ENCODE measurements at places on chromosomes 5 and 9.

DNA sequence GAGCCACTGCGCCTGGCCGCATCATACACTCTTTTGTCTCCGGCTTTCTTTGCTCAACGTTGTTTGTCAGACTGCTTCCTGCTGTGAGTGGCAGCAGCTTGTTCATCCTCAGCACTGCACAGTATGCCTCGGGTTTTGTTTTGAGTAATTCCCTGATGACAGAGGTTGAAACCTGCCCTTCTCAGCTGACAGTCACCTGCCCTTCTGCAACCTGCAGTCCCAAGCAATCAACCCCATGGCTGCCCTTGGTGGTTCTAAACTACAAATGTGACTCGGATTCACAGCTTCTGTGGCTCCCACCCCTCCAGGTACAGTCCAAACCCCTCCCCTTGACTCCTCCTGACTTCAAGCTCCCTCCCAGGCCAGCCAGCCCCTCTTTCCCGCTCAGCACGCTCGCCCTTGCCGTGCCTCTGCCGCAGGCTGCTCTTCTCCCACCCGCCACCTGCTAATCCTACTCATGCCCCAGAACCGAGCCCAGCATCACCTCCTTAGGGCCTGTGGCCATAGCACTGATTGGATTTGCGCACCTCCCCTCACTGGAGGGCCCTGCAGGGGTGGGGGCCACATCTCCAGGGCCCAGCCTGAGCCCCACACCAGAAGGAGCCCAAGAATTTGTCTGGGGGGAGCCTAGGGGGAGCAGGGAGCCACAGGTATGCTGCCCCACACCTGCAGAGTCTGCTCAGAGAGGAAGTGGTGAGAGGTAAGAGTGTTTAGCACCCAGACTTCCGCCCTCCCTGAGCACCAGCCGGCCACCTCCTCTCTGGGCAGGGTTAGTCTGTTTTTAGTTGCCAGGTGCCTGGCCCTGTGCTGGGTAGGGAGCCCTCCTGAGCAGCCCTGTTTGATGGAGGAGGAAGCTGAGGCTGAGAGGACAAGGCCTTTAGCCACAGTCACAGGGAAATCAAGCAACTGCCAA is 10.1 kb downstream of the EEIG1 start:
- no peak for DNase-seq

- no peak for DNase-seq
Measured at GRCh38 chr5:19047277-19047676, 940.7 kb downstream of the CDH18 start.

DNA sequence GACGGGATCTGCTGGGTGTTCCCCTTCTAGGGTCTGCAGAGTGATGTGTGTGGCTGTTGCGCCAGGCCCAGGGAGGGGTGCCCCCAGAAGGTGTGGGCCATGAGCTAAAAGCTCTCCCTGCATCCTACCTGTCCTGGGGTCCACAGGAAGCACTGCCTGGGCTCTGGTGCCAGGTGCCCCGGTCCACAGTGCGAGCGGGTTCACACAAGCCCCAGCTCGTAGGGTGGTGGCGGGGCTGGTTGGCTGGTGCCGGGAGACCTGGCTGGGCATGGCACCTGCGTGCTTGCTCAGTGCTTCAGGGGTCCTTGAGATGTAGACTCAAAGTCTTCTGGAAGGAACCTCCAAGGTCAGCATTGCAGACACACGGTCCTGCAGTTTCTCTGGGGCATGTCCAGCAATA is 25.5 kb downstream of the ASS1 start:
- no peak for DNase-seq

- DNase-seq: no peak
Measured at GRCh38 chr9:105957830-105958229, 263.5 kb downstream of the TMEM38B start.

DNA sequence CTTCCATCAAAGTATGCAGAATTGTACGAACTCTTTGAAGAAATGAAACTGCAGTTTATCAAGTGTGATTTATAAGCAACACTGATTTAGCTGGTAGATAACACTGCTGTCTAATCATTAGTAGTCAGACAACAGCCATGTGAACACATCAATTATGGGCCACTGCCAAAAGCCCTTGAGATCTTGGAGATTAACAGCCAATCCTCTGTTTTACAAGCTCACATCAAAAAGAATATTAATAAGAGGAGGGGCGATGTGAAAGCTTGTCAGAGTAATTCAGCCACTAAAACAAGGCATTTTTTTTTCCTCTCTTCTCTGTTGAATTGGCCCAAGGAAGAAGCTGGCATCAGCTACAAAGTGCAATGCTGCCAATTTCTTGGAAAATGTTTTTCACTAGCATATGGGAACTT is 28.1 kb downstream of the ZNF608 start:
- no peak for DNase-seq

- DNase-seq: no peak
Measured at GRCh38 chr5:117475919-117476318, 901.3 kb upstream of the SEMA6A start.

DNA sequence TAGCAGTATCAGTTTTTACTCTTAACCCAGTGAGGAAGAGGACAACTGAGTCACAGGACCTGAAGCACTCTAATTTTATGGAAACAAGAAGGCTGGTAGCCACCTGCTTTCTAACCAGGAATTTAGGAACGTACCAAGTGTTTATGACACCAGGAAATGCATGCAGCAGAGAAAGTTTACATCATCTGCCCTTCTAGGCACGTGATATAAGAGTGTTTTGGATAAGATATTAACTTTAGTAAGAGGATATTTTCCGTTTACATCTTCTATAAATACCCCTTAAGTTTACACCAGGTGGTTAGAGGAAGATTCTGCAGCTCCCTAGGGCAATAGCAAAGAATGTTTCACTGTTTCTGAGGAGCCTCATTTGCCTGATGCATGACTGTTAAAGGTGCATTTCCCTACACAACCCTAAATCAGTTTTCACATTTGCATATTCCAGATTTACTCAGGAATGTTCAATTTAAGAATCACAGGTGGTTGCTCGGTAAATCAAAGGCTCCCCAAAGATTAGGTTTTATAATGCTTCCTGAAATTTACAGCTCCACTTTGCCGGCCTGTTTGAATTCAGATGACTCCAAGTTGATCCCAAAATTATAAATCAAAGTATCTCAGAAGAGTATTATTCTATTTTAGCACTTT is 1.8 kb downstream of the TSC1 start:
- no peak for DNase-seq

DNA sequence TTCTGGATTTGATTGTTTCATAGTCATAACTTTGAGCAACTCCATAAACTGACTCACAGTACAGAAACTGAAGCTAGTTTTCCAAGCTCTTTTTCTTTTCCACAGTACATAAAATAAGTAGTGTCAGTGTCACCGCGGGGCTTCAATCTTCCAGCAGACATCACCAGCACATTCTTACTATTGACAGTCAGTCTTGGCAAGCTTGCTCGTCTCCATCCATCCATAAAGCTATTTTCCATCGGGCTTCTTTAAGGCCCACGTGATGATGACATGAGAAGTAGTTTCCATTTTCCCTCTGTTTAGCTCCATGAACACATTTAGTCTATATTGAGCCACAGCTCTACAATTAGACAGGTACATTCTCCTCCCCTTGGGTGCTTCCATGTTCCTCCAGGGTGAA is 443.4 kb downstream of the KDM4C start:
- DNase-seq: no peak

GRCh38 chr5:67483453-67484030 is 286.9 kb upstream of the CD180 start:
- no peak for DNase-seq

DNA sequence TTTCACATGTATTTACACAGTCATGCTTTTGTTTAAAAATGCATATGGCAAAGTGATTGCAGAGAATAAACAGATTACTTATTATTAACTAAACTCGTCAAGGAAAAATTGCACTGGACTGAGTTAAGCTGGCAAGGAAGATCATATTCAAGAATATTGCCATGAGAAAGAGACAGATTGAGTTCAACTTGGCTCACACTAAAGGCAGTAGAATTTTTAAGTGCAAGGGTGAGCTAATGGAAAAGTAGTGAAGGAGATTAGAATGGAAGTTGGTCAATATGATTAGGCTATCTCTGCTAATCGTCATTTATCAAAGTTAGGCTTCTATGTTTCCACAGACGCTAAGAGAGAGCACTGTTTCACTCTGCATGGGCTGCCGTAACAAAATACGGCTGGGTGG is 557.6 kb downstream of the PRR16 start:
- no peak for DNase-seq

DNA sequence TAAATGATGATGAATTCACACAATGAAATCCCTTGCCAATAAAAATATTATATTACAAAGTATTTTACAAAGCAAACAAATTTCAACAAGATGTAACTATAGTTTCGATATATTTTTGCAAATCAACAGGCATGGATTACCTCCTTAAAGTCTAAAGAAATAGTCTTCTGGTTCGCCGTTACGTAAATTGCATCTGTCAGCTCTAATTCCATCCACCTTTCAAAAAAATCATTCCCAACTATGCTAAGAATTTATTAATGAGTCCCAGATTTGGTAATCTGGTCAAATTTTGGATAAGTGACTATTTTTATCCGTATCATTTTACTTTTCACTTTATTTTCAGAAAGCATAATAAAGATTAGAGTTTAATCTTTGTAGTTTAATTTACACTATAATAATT is 1984.9 kb downstream of the EFNA5 start:
- DNase-seq: no peak

DNA sequence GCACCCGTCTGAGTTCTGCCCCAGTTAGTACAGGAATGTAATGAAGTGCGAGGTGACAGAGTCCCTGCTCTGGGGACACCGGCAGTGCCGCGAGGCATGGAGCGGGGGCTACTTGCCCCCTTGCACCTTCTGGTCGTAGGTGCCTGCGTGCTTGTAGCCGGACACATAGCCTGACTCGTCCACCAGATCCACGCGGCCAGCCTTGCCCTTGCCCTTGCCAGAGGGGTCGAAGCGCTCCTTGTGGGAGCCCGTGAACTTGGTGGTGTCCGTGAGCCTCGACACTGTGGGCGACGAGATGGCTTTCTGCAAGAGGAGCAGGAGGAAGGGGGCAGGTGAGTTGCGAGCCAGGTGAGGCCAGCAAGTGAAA is 28.2 kb downstream of the TPPP start:
- no peak for DNase-seq

DNA sequence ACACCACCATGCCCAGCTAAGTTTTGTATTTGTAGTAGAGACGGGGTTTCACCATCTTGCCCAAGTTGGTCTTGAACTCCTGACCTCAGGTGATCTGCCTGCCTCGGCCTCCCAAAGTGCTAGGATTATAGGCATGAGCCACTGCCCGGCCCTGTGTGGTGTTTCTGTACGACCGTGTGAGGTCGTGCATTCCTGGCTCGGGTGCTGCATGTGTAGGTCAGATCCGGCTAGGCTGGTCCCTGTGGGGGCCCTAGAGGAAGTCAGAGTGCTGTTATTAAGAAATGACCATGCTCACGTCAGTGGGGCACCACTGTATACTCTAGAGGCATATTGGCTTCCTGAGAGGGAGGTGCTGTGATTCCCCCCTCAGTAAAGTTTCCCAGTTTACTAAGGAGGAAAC is 13.7 kb downstream of the WNK2 start:
- no peak for DNase-seq

GRCh38 chr5:32343058-32343672 is 30.4 kb upstream of the MTMR12 start:
- DNase-seq: no peak

GRCh38 chr9:10818206-10818605 is 205.4 kb upstream of the PTPRD start:
- no peak for DNase-seq

- peak; percentile 76 for DNase-seq
Measured at GRCh38 chr5:169861934-169862333, 118.4 kb downstream of the INSYN2B start.

DNA sequence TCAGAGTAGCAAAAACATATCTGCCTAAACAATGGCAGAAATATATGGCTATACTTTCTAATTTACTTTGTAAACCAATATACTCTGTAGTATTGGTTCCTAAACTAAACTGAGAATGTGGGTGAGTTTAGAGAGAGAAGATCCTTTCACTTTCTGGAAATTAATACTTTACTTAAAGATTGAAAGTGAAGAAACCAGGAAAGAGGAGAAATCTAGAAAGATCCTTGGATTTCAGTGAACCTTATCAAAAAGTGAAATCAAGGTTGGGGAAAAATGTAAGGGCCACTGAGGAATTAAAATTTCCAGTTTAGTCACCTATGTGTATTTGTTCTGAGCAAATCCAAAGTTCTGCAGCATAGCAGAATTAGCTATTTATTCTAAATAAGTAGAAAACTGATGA is 5.9 kb downstream of the SLC38A9 start:
- no peak for DNase-seq

DNA sequence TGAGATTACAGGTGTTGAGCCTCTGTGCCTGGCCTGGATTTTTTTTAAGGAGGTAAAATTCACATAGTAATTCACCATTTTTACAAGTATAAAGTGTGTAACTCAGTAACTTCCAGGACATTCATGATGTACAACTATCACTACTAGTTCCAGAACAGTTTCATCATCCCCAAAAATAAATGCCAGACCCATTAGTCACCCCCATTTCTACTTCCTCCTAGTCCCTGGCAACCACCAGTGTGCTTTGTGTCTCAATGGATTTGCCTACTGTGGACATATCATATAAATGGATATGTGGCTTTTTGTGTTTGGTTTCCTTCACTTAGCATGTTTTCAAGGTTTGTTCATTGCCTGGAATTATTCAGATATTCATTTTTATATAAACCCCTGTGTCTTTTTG is 72.5 kb upstream of the PANK3 start:
- DNase-seq: peak; percentile 73

DNA sequence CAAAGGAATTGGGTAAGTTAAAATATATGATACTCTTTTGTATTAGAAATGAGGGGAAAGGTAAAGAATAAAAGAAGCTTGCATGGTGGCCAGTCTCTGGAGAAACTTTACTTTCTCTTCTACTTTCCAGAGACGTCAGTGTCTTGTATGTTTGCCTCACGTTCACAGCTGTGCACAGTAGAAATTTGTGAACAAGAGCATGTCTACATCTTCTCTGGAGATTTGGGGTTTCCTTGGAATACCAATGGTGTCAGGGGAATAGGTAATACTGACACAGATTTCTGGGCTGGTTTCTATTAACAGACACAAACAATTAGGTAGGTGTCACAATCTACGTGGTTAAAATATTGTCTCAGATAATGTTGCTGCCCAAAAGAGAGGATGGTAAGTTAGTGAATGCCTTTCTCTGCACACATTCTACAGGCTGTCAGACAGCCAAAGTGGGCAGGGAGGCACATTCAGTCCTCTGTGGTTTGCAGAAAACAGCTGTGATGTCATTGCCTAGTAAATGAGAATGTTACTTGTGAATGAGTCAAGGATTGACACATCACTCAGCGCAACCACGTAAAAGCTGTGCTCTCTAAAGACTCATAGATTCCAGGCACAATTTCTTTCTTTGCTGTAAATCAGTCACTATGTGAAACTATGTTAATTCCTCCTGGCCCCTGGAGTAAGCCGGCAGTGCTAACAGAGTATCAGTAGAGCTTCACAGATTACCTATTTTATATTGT is 397.1 kb downstream of the MAN2A1 start:
- peak; percentile 71 for DNase-seq

- no peak for DNase-seq
Measured at GRCh38 chr5:115543365-115544042, 1.1 kb downstream of the FEM1C start.

- DNase-seq: peak; percentile 22
Measured at GRCh38 chr5:67338421-67338820, 141.8 kb upstream of the CD180 start.
